Activated CD4-positive, alpha-beta T cell treated with anti-CD3 and anti-CD28 coated beads, Interleukin-2, amount 10 ng/mL, durations not matched to agents 7 days and 5 days (primary cell): ENCODE measurements at places on chromosomes 3 and 15. TPM values are rescaled to one million over a fixed set of nuclear protein-coding genes. Genes with fewer than 3 reads are reported as not detected.

DNA sequence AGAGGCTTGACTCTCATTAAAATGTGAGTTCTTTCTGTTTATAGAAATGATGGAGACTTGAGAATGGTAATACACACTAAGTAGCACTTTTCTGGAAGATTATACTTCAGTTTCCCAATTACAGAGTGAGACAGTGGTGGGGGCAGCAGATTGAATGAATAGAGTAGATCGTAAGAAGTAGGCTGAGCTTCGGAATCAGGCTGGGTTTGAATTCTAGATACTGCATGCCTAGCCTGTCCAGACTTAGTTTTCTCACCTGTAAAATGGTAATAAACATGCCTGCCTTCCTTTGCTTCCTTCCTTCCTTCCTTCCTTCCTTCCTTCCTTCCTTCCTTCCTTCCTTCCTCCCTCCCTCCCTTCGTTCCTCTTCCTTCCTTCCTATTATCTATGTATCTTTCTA is 8.1 kb downstream of the IL1RAP start:
- DNase-seq: no peak

DNA sequence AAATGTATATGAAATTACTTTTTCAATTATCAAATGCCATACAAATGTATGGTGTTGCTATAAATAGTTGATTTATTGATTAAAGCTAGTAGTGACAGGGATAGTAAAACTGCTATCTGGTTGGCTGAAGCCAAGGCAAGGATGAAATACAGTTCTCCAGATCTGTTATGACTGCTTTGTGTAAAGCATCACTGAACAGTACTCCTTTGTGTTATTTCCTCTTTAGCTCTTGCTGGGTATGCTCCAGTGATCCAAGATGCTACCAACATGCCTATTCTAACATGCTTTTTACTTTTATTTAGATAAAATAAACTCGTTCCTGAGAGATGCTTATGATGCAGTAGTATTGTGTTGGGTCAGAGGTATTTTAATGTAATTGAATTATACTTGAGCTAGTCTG is 12.4 kb upstream of the UBR1 start:
- DNase-seq: no peak

- DNase-seq: no peak
Measured at GRCh38 chr15:69979783-69980182, 117.9 kb downstream of the TLE3 start.

DNA sequence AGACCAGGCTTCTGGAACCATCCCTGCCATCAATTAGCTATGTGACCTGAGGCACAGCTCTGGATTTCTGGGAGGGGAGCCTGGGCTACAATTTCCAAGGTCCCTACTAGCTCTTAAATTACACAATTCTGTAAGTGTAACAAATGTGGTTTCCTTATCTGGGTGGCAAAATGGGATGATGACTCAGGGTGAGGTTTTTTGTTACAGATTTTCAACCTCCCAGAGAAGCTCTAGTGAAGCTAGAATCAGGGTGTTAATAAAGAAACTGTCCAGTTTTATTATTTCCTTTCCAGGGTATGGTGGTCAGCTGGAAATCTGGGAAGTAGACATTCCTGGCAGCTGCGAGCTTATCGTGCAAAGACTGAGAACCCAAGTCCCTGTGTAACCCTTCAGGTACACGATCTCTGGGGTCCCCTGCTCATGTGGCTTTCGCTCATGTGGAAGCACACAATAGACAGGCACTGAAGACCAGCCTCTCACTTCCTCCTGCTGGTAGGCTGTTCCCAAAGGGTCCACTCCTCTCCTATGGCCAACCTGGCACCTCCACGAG is 7.3 kb downstream of the RAB27A start:
- DNase-seq: no peak

DNA sequence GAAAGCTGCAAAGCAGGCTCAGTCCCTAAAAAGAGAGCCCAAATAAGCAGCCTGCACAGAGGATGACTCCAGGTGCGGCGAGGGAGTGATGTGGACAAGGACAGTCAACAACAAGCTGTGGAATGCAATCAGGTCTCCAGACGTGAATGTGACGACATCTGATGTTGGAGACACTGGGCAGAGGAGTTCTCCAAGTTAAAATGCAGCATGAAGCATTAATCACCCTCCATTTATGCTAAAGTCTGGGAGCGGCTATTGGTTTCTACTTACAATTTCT is 316.7 kb downstream of the FGF12 start:
- no peak for DNase-seq

- DNase-seq: no peak
Measured at GRCh38 chr15:61849447-61849846, 210.8 kb downstream of the VPS13C start.

DNA sequence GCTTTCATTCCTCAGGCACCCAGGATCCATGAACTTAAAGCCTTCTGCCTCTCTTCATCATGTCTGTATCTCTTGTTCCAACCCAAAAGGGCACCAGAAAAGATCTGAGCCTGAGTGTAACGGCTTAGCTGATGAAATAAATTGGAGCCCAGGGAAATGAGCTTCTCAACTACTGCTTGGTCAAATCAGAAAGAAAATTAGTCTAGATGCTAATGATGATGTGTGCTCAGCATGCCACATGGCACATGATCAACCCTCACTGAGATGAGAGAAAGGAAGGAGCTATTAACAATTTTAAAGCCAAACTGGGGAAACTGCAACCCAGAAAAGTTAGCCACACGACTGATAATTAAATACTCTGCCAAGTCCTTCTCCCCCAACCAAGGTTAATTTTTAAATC is 325.7 kb downstream of the CNTN3 start:
- no peak for DNase-seq

DNA sequence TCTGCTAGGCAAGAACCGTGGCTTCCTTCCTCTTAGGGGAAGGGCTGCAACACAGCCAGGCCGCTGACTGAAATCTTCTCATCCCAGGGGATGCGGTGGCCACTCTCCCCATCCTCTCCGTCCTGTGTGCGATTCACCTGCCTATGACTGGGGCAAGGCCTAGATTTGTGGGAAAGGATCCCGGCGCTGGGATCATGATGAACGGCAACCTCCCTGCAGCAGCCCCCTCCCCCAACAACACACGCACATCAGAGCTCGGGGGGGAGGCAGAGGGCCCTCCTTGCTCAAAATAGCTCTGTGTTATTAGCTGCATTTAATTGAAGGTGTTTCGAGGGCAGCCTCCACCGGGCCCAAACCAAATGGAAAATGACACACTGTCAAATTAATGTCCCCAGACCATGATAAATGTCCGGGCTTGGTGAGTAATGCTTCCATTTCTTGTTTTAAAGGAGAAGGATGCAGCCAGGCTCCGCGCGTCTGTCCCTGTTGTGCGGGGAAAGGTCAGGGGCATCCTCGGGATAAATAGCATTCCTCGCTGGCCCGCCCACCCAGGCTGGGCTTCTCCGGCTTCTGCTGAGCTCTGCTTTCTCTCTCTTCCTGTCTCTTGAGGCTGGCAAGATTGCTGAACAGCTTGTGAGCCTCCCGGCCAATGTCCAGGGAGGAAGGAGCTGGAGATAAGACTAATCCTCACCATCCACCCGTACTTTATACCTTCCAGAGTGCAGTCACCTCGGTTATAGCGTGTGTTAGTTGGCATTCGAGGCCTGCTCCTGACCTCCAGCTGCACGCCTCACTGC is 56.4 kb upstream of the TLE3 start:
- no peak for DNase-seq

GRCh38 chr3:60266444-60266843 is 984.8 kb downstream of the FHIT start:
- no peak for DNase-seq

GRCh38 chr3:128080323-128081080 is 28.3 kb downstream of the SEC61A1 start:
- no peak for DNase-seq

GRCh38 chr15:51938286-51938685 is 33.3 kb downstream of the LEO1 start:
- DNase-seq: no peak

DNA sequence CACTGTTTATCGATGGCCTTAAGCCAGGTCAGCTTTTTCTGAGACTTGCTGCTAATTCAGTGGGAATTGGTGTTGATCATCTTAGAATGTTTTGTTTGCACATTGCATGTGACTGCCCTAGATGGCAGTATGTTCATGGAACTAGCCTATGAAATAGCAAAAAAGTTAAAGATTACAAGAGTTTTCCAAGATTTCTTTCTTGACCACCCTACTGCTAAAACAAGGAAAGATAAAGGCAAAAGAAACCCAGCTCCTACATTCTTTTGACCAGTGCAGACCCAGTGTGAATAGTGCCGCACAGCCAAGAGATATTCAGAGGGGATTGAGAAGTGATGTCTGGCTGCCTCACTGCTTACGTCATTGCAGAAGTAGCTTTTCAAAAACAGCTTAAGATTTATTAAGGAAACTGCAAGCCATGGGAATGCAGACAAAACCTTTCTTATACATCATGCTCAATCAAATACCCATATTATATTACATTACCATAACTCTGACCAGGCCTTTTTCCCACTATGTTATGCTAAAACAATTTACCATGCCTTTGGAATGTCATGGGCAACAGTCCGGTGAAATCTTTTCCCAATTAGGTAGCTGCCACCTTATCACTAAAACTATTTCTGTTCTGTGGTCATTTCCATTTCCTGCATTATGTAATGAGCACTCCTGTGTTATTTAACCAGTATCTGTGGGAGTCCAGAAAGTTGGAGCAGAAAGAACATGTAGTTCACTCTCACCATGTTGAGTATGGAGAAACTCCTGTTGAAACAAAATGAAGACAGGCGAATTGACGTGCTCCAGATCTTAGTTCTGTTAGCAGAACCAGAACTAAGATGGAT is 6.0 kb downstream of the PHLDB2 start:
- no peak for DNase-seq

- DNase-seq: no peak
Measured at GRCh38 chr3:162626172-162626571, 1129.6 kb downstream of the OTOL1 start.

- no peak for DNase-seq
Measured at GRCh38 chr3:24686808-24687207, 192.2 kb upstream of the THRB start.

UBE2E2 gene
- total RNA-seq: 4.7 TPM

RARRES1 gene
- not detected for total RNA-seq

SAXO2 gene
- total RNA-seq: 14.3 TPM

GTPBP8 gene
- total RNA-seq: 27.6 TPM

CCDC39 gene
- not detected for total RNA-seq

TMOD2 gene
- total RNA-seq: 10.9 TPM

OIP5 gene
- 21.9 TPM for total RNA-seq
